T-helper 22 cell (primary cell): ENCODE measurements at places on chromosomes 13 and 19.

- DNase-seq, result no peak
Measured at GRCh38 chr13:31914843-31915242, 116.7 kb upstream of the FRY start.

- no peak for DNase-seq
Measured at GRCh38 chr19:11168568-11168967, 13.0 kb upstream of the SPC24 start.

- DNase-seq, result no peak
Measured at GRCh38 chr13:29953542-29953941, 103.1 kb upstream of the UBL3 start.

DNA sequence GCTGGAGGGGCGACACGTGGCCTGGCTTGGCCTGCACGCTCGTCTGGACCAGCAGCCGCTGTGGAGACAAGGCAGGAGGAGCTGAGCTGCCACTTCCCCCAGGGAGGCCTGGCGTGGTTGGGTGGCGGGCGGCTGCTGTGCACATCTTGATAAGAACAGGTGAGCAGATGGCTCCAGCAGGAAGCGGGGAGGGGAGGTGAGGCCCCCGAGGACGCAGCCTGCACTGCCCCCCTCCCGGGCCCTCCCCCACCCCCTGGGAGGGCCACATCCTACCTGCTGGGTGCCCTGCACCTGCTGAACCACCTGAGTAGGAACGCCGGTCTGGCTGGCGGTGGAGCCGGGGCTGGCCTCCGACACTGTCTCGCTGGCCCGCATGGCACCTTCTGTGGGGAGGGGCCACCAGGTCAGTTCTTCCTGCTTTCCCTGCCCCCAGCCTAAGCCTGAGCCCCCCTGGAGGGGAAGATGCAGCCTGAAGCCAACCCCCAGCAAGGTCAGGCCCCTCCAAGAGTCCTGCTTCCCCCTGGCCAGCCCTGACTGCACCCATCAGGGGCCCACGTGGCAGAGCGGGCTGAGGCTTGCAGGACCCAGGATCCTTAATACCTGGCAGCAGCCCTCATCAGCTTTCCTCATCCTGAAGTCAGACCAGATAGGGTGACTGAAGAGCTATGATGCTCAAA, 22.8 kb downstream of the RFX1 start:
- peak; percentile 33 for DNase-seq

- DNase-seq, result no peak
Measured at GRCh38 chr19:37983916-37984315, 76.9 kb downstream of the SIPA1L3 start.

- DNase-seq, result no peak
Measured at GRCh38 chr19:30076751-30077670, 135.0 kb downstream of the URI1 start.

- DNase-seq, result peak; percentile 21
Measured at GRCh38 chr19:38433268-38433733, at the start of gene RYR1. RYR1 (plus strand) TSS chr19:38433691; CDS start chr19:38433830, 139 bp downstream.

GRCh38 chr19:44990459-44990858, 10.8 kb upstream of the RELB start:
- no peak for DNase-seq
